ENCODE measurements at places on chromosomes 6 and 20.

DNA sequence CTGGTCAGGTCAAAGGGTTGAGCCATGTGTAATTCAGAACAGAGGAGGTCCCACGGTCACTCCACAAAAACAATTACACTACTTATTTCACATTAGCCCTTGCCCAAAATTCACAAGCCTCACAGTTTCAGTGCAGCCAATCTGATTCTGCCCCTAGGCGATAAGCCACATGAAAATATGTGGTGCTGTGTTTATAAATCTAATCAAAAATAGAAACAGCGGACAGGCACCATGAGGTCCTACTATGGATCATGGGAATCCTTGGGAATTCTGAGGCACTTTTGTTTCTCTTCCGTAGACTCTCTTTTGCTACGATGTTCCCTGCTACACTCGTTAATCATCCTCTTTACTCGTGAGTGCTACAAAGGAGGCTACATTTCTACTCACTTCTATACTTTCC, 476.1 kb downstream of the TFAP2A start:
- DNase-seq = no peak

GRCh38 chr6:2221726-2222274, 23.6 kb downstream of the GMDS start:
- DNase-seq = no peak

GRCh38 chr6:105675715-105676397, 273.0 kb upstream of the PREP start:
- no peak for DNase-seq

GRCh38 chr20:50189681-50190250, 864 bp upstream of the CEBPB start:
- no peak for DNase-seq

- no peak for DNase-seq
Measured at GRCh38 chr20:23111944-23112342, 25.8 kb upstream of the CD93 start.

- no peak for DNase-seq
Measured at GRCh38 chr6:149463781-149464180, 21.0 kb downstream of the ZC3H12D start.

GRCh38 chr6:79246891-79247290, 12.4 kb upstream of the HMGN3 start:
- no peak for DNase-seq
